ENCODE measurements at places on chromosomes 5 and 9.

DNA sequence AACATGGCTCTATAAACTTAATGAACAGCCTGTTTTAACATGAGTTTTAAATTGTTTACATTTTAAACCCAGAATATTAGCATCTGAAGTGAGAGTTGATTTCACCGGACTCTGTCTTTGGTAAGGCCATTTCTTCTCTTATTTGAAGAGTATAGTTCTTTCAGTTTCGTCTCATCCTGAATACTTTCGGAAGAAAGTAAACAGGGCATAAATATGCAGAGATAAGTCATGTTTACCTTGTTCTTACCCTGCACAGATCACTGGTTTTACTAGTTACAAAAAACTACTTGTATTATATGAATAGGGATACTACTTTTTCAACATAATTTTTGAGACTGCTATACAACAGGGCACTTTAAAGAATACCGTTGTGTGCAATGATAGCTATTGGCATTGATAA lies 656.3 kb upstream of the ZNF608 start:
- no peak for DNase-seq

DNA sequence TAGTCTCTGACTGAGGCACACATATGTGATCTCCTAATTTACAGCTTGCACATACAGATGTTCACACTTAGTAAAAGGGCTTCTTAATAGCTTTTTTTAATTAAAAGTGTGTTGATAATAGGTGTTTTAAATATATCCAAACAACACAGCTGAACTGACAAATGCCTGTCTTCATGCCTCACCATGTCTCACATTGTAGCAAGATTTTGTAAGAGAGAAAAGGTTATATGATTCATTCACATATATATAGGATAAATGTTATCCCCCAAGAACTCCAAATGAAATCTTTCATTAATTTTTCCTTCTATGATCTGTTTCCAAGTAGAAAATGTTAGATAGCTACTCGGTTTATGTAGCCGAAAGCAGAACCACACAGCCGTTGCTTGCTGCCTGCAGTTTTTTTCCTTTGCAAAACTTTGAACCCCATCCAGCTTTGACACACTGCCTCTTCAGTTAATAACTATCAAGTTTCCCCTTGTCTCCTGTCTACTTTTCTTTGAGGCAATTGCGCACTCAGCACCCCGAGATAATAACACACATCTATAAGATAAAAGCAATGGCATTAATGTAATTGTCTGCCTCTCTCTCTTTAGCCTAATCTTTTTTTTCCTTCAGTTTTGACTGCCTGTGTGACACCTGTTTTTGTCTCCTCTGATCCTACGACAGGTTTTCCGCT lies 299.2 kb downstream of the BNC2 start:
- DNase-seq: no peak

DNA sequence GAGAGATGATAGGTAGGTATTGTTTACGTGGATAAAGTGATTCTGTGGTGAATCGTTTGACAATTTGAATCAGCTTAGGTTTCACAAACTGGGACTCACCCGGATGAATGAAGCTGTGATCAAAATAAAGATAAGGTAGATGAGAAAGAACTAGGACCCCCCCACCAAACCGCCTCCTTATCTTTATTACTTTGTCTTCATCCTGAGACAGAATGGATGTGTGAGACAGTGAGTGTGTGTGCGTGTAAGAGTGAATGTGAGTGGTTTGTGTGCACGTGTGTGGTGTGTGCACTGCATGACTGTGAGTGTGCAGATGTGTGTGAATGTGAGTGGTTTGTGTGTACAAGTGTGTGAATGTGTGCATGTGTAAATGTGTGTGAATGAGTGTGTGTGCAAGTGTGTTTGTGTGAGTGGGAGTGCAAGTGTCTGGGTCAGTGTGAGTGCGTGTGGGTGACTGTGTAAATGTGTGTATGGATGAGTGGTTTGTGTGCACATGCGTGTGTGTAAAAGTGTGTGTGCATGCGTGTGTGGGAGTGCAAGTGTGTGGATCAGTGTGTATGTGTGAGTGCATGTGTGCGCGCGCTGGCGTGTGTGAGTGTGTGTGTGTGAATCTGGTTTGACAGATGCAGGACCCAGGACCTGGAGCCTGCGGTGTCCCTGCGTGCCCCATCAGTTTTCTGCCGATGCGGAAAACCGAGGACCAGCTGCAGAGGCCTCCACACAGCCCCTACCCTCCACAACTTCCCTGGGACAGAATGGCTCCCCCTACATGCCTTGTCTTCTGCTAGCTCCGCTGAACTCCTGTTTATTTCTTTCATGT lies 11.4 kb upstream of the ENG start:
- DNase-seq: no peak

DNA sequence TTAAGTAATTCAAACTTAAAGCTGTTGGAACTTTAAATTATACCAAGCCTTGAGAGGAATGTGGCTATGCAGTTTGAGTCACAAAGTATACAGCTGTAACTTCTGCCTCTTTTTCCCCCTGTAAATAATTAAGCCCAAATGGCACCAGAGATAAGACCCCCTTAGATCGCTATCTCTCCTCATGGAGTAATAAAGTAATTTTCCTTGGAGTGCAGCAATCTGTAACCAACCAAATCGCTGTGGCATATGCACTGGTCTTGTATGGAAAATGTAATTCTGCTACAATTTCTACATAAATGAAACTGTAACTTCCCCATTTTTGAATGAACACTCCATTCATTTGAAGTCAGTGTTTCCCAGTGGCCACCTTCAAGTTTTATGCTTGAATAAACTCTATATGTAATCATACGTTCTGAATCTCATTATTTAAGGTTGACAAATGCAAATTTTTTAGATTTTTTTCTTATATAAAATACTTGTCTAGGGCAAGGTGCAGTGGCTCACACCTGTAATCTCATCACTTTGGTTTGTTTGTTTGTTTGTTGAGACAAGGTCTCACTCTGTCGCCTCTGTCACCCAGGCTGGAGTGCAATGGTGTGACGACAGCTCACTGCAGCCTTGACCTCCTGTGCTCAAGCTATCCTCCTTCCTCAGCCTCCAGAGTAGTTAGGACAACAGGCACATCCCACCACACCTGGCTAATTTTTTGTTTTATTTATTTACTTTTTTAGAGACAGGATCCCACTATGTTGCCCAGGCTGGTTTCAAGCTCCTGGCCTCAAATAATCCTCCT lies 12.3 kb downstream of the SUSD1 start:
- no peak for DNase-seq

DNA sequence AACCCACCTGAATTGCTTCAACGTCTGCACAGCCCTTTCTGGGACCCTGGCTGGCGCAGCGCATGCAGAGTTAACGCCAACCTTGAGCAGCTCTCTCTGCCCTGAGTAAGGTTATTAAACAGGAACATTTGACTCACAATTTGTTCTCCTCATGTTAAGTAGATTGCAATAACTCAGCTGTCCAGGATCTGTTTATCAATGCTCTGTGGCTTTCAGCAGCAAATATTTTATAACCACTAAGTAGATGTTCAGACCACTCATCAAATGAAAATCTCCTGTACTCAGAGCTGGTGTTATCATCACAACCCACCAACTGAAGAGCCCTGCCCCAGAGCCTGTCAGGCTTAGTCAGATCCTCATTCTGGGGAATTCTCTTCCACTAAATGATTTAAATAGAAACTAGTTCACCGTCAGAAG lies 403.0 kb downstream of the ZNF608 start:
- DNase-seq: no peak

DNA sequence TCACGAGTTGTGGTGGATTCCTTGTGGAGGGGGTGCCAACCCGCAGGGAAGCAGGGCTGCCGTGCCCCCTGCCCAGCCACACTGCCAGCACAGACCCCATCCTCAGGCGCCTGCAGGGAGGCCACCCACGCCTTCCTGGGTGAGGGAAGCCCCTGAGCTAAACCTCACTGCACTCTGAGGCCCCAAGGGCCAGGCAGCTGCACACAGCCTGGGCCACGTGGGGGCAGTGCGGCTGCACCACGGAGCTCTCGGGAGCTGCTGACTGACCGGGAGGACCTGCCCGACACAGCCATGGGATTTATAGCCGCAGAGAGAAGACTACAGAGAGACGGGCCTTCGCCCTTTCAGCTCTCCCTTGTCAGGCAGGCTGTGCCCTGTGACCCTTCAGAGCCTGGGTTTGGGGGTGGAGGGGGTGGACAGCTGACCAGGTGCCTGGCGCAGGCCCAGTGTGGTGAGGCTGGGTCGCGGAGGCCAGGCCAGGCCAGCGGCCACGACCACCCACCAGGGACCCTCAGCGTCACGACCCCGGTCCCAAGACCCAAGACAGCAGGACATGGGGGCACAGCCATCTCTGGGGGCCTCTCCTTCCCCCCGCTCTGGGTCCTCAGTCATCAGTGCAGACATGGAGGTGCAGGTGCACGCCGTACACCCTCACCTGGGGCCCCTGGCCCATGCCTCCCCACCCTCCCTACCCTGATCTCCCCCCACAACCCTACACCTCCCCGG lies 4.3 kb upstream of the AHRR start:
- DNase-seq: no peak
